ENCODE measurements at places on chromosomes 11 and 22.

DNA sequence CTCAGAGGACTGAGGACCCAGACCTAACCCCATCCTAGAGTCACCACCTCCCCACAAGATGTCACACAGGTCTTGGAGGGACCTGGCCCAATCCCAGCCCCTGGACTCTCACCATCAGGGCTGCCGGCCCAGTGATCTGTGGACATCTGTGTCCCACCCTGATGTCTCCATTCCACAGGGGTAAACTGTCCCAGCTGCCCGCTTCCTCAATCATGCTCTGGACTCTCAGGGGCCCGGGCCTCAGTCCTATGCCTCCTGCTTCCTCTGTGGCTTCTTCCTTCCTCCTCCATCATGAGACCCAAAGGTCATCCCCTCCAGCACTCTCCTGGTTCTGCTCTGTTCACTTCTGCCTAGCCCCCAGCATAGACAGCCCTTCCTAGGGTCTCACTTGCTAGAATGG, 32.2 kb downstream of the ARAP1 start:
- DNase-seq, result no peak

- DNase-seq, result no peak
These were observed 136.1 kb downstream of the TENM4 start for GRCh38 chr11:79304599-79305212.

DNA sequence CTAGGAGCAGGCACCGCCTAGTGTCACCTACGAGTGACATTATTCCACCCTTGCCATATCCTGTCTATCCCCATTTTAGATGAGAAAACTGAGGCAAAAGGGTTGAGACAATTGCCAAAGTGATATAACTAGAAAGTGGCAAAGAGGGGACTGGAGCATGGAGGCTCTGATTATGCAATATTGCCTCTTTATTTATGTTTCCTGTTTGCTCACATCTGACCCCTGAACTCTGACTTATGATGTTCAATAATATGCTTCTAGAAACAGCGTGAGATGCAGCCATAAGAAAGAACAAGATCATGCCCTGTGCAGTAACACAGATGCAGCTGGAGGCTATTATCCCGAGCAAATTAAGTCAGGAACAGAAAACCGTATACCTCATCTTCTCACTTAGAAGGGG, 7.7 kb downstream of the ELF5 start:
- no peak for DNase-seq

GRCh38 chr22:17960695-17961445, 63.5 kb downstream of the MICAL3 start:
- no peak for DNase-seq

DNA sequence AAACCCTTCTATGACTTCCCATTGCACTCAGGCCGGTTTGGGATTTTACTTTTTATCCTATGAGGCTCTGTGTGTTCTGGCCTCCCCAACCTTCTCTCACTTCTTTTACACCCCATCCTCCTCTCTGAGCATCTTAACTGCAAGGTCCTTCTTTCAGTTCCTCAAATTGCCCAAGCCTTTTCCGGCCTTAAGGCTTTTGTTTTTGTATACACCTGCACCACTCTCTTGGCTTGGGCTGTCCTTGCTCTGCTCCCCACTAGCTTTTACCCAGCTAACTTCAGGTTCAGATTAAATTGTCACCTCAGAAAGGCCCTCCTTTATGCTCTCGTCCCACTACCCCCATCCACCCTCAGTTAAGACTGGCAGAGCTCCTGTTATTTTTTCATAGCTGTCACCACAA, 55.5 kb downstream of the FAM83F start:
- no peak for DNase-seq

- DNase-seq, result peak; percentile 25
These were observed 28.5 kb downstream of the P4HA3 start for GRCh38 chr11:74282914-74283371.

GRCh38 chr22:25081409-25081824, 118.2 kb upstream of the CRYBB3 start:
- DNase-seq, result peak; percentile 24

GRCh38 chr11:118045191-118045590, 31.7 kb upstream of the TMPRSS4 start:
- no peak for DNase-seq

DNA sequence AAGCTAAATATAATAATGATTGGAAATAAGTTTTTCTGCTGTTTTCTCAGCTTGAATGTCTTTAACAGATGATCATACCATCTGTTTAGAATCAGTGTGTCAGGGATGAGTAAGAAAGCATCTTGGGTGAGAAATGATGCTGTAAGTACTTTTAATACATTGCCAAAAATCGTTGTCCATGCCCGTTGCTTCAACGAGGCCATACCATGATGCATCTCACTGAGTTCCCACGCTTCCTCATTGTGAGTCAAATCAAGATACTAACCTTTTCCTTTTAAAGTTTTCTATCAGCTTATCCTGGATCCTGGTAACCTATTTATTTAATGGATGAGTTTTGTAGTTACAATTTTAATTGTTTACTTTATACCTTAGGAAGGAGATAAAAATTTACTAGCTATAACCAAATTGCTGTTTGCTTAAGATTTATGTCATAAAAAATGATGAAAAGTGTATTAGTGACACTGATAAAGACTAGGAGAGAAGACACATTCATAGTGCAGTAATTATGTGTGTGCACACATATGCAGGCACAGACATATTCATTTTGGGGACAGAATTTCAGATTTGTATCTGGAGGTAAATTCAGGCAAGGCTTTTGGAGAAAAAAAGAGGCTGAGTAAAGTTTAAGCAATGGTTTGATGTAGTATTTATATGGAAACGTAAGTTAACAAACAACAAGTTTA, 154.8 kb downstream of the UVRAG start:
- DNase-seq, result peak; percentile 88

GRCh38 chr22:49104434-49104833, 723.2 kb downstream of the BRD1 start:
- no peak for DNase-seq

- peak; percentile 59 for DNase-seq
These were observed 62.5 kb downstream of the FEZ1 start for GRCh38 chr11:125433454-125434121.

- DNase-seq, result peak; percentile 65
These were observed 127.9 kb upstream of the MTMR2 start for GRCh38 chr11:96051820-96052219.
